ENCODE measurements at places on chromosomes 11 and 22. TPM values are rescaled to one million over a fixed set of nuclear protein-coding genes. Genes with fewer than 3 reads are reported as not detected.

The VSIG10L2 gene
- total RNA-seq = 0.14 TPM

The ALDH3B1 gene
- 1.0 TPM for total RNA-seq

The UBQLN3 gene
- total RNA-seq = not detected

The VPREB1 gene
- not detected for total RNA-seq

The SLC35F2 gene
- 56.0 TPM for total RNA-seq

The MYBPC3 gene
- total RNA-seq = not detected

The RPS6KB2 gene
- total RNA-seq = 72.5 TPM

The GRIA4 gene
- not detected for total RNA-seq

The ADAMTS15 gene
- not detected for total RNA-seq

The MS4A4E gene
- total RNA-seq = not detected

The LDHAL6A gene
- not detected for total RNA-seq

The SYT13 gene
- total RNA-seq = not detected

The PDHX gene
- total RNA-seq = 34.9 TPM

The INS gene
- total RNA-seq = not detected

The OR51B2 gene
- not detected for total RNA-seq

The GSTT2B gene
- total RNA-seq = 0.34 TPM

The DYNC2H1 gene
- total RNA-seq = 17.7 TPM

The FAM83F gene
- 32.8 TPM for total RNA-seq

The RHOD gene
- total RNA-seq = 199 TPM

The CASP1 gene
- 77.0 TPM for total RNA-seq

The SDF2L1 gene
- total RNA-seq = 23.6 TPM

The GNAZ gene
- not detected for total RNA-seq

The FGF19 gene
- total RNA-seq = not detected

The AMOTL1 gene
- total RNA-seq = 118 TPM

The HBE1 gene
- not detected for total RNA-seq

The TRMT112 gene
- 120 TPM for total RNA-seq

The RCE1 gene
- total RNA-seq = 23.2 TPM

The RAB38 gene
- total RNA-seq = 229 TPM

The SSTR3 gene
- not detected for total RNA-seq

The VSIG2 gene
- under 0.01 TPM for total RNA-seq

The BTBD18 gene
- total RNA-seq = not detected

The PTPRCAP gene
- total RNA-seq = 0.28 TPM

The TMA7B gene
- total RNA-seq = not detected

The FGF3 gene
- total RNA-seq = not detected

The SLC17A6 gene
- total RNA-seq = not detected

The CRYAB gene
- total RNA-seq = 1.0 TPM

The TENM4 gene
- 11.6 TPM for total RNA-seq

The MMP12 gene
- total RNA-seq = not detected

The SPON1 gene
- total RNA-seq = not detected

The SPI1 gene
- not detected for total RNA-seq

The MRGPRF gene
- total RNA-seq = not detected

The SCN4B gene
- 2.6 TPM for total RNA-seq

The CDHR5 gene
- not detected for total RNA-seq

The TSSK2 gene
- total RNA-seq = under 0.01 TPM

The OR52I2 gene
- total RNA-seq = not detected

The SLC6A5 gene
- not detected for total RNA-seq

Measured in nasal cavity respiratory epithelium epithelial cell of viscerocranial mucosa (primary cell).